ENCODE measurements at places on chromosomes 4 and X.

DNA sequence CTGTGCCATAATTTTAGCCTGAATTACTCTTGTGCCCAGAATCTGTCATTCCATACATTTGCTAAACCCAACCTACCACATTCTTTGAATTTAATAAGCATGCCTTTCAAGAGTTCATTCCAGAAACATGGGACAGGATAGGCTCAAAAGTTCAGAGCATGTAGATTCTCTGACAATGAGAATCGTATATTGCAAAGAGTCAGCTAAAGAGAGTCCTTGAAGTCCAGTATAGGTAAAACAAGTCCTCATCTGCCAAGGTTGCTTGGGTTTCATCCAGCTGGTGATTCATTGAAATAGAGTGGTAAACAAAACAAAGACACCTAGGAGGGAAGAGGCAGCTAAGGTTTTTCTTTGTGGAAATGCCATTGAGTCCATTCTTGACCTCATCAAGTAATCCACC lies 249.3 kb upstream of the DIPK2B start:
- DNase-seq: no peak

DNA sequence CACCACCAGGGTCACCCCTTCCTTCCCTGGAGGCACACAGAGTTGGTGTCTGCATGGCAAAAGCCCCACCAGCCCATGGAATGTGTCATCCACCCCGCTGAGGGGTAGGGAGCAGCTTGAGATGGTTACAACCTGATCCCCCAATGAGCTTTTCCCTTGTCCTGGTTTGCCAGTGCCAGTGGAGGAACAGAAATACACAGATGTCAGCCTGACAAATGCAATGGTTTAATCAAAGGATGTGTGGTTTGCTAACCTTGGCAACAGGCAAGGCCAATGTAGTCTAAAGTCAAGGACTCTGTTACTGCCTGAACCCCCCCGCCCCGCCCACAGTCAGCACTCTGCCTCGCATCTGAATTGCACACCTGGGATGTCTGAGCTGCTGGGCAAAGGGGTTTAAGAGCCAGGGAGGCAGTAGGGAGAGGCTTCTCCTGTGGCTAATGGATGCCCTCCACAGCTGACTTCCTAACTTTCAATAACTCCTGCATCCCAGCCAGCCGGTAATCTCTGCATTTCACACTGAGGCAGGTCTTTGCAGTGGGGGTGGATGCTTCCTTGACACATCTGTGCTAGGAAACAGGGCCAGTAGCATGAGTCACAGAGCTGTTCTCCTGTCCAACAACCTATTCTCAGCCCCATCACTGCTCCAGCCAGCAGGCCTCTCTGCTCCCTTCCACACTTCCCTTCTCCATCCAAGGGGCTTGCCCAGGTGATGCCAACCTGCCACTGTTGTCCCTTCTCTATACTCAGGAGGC lies 137.5 kb downstream of the AMMECR1 start:
- no peak for DNase-seq

DNA sequence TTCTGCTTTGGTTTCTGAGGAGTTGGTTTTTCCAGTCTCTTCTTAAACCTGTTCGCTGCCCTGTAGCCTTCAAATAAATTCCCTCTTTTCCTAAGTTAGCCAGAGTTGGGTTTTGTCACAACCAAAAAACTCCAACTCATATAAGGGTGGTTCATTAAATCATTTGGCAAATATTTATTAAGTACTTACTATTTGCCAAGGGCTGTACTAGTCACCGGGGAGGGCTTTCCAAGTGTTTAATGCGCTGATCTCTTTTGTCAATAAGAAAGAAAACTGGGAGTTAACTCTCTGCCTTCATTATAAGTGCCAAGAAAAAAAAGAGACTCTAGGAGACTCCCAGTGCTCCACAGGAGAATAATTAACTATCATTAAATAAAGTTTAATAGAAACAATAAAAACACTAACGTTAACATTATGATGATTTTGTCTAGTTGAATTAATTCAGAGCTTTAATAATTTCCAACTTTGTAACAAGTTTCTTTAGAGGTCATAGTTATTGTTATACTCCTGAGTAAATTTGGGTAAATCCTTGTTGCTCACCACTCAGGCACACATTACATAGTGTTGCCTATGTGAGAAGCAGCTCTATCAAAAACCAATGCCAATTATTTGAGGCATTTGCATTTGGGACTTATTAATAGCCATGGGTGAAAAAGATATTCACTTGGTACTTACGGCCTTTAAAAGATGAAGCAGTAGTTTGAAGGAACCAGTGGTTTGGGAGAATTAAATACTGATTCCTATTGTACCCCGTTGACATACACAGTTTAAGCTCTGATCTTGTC lies 122.5 kb upstream of the TEX13D start:
- DNase-seq: no peak

- no peak for DNase-seq
Measured at GRCh38 chrX:39679497-39680157, 418.1 kb downstream of the BCOR start.

GRCh38 chrX:19624739-19625138 lies 109.4 kb upstream of the MAP3K15 start:
- DNase-seq: no peak

- no peak for DNase-seq
Measured at GRCh38 chr4:60709061-60709460, 491.1 kb upstream of the ADGRL3 start.

GRCh38 chr4:83369831-83370639 lies 35.4 kb upstream of the HPSE start:
- DNase-seq: no peak

GRCh38 chr4:26217481-26217880 lies 103.3 kb upstream of the RBPJ start:
- DNase-seq: no peak

- no peak for DNase-seq
Measured at GRCh38 chr4:169167957-169168858, 102.5 kb downstream of the SH3RF1 start.
